ENCODE measurements at places on chromosomes 3 and 15.

DNA sequence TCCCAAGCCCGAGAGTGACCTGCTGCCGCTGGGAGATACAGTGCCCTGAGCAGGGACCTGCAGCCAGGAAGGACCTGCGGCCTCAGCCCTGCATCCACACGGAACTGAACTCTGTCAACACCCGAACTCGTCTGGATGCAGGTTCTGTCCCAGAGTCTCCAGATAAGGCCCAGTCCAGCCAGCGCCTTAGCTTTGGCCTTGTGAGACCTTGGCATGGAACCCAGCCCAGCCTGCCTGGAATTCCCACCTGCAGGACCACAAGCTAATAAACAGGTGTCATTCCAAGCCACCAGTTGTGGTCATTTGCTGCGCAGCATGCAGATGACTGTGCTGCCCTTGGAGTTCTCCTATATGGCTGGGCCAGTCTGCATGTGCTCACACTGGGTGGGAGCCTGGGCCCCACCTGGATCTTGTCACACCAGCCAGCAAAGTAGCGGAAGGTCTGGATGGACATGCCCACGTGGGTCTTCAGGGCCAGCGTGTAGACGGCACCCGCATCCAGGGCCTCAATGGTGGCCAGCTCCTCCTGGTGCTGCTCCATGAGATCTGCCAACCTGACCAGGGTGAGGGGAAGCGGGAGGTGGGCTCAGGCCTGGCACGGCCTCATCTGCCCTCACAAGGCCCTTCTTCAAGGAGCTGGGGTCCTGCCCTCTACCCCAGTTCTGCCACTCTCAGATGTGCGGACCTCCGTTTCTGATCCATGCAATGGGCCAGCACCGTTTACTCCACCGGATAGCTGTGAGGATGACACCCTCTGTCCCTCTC is 47.2 kb upstream of the SLC41A3 start:
- DNase-seq, result no peak

- no peak for DNase-seq
Observed at GRCh38 chr3:63981980-63982379, 41.3 kb downstream of the PSMD6 start.

DNA sequence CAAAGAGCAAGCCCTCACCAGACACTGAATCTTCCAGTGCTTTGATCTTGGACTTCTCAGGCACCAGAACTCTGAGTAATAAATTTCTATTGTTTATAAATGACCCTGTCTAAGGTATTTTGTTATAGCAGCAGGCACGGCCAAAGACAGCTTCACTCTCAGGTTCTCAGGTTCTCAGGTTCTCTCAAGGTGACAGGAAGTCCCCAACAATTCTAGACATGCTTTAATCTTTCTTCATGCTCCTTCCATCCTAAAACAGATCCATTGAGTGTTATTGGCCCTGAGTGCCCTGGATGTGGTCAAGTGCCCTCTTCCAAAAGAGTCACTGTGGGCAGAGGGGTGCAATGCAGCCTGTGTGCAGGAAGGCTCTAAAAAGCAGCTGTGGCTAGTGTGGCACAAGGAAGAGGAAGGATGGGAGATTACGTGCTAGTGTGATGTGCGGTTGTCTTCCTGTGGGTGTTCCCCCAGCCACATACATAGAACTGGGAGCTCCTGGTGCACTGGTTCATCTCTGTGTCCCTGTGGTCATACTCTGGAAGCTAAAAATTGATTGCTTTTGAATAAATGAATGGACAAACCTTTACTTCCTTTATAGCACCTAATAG is 11.0 kb upstream of the RAB7A start:
- DNase-seq, result no peak

DNA sequence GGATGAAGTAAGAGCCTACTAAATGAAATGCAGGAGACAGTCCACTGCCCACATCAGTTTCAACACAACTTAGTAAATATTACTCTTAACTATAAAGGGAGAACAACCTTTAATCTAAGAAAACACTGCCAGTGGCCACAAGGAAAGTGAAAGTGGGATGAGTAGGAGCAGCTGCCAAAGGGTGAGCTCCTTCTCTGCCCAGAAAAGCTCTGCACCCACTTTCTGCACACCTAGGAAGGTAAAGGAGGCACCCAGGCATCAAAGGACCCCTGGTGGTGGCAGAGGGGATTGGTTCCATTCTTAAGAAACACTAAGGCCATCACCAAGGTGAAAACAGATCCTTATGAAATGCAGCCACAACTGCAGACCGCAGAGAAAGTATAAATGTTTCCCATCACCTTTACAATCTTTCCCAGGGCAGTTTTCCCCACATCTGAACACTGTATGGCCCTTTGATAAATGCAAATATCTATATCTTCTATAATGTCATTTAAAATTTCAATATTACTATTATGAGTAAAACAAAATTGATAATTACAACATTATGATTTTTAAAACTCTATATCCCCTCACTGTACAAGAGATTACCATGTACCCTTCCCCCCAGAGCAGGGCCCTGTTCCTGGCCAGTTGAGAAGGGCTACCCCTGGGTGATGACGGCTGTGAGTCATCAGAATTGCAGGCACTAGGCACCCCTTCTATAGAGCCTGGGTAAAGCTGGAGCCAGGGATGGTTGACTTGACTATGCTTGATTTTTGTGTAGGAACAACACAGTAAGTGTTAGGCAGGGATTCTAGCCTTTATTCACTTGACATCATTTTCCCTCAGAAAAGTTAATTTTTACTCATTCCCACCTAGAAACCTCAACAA is 92.0 kb downstream of the SNRK start:
- no peak for DNase-seq

DNA sequence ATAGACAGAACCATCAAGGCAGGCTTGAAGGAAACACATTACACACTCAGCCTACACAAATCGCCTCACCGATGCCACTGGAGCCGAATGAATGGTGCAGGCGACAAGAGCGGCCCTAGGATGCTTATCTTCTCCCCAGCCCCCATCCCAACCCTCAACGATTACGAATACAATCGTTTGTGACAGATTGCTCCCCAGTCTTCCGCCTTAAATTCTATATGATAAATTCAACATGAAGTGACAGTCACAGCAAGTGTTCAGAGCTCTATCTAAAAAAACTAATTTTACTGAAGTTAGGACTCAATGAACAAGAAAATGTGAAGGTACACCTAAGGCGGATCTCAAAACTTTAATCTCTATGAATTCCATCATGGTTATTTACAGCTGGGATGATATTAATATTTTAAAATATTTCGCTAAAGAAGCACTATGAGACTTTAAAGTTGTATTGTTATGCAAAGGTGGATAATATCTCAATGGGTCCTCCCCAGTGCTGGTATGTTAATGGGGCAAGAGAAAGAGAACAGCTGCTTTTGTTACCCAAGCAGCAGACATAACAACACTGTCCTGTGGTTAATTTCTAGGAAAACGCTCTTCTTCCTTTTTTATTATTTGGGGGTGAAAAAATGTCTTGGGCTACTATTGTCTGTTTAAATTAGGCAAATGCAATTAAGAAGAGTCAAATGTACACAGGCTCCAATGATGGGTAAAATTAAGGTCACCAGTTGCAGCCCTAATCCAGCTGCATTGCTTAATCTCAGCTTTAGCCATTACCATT is 147.6 kb upstream of the NR2F2 start:
- DNase-seq, result no peak

Data from NCI-H2081 treated with DMSO at 0.1 percent for 48 hours (cell line).